Keratinocyte (primary cell): ENCODE measurements at places on chromosomes 2 and 18.

- no peak for DNase-seq
Observed at GRCh38 chr2:179340678-179341077, 76.0 kb upstream of the SESTD1 start.

- peak; percentile 17 for DNase-seq
Observed at GRCh38 chr2:215140166-215140707, 1.8 kb upstream of the ABCA12 start.

DNA sequence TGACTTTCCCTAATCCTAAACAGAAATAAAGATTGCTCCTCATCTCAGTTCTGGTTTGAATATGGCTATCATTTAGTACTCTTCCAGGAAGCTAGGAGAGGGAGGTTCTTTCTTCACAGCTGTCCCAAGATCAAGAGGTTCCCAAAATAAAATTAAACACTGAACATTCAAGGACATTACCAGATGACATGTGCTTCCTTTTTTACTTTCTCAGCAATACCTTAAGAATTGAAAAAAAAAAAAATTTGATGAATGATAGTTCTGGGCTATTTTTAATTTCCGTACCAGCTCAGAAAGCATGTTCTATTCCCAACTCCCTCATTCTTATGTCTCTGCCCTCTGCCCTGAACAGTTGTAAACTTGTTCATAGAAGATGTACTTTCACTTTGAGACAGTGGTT, 61.7 kb upstream of the MYL1 start:
- DNase-seq = no peak

GRCh38 chr18:10511236-10511635, 14.6 kb upstream of the NAPG start:
- DNase-seq = no peak

- DNase-seq = no peak
Observed at GRCh38 chr2:17460371-17461086, 57.7 kb downstream of the RAD51AP2 start.
